ENCODE measurements at places on chromosomes 13 and 19.

GRCh38 chr19:53019684-53020083, 6.0 kb downstream of the ERVV-1 start:
- no peak for DNase-seq

GRCh38 chr19:3183721-3184641, 1.7 kb upstream of the NCLN start:
- DNase-seq = no peak

DNA sequence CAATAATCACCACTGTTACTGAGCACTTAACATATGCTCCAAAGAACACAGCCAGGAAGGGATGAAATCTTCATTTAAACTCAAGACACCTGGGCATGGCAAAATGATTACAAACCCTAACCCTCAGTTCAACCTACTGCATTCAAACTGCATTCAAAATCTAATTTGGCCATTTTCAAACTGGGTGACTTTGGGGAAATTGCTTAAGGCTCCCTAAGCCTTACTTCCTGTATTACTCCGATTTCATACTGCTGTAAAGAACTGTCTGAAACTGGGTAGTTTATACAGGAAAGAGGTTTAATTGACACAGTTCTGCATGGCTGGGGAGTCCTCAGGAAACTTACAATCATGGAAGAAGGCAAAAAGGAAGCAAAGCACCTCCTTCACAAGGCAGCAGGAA, 50.4 kb downstream of the CBY2 start:
- no peak for DNase-seq

- no peak for DNase-seq
These were observed 152.3 kb downstream of the DLEU7 start for GRCh38 chr13:50691176-50691680.

DNA sequence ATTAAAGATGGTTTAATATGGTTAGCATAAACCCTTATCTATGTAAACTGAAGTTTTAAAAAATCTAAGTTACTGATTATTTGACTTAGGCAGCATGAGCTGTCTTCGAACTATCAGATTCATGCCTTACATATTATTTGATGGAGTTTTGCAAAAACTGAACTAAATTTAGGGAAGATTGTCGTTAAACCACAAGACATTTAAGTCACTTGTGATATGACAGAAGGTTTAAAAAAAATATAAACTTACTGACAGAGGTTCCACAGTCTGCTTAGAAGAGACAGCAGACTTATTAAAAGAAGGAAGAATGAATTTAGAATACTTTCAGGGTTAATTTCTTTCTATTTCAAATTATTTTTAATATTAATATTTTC, 110.9 kb upstream of the FRY start:
- no peak for DNase-seq

GRCh38 chr13:76036176-76036575, 400.0 kb downstream of the LMO7 start:
- no peak for DNase-seq

DNA sequence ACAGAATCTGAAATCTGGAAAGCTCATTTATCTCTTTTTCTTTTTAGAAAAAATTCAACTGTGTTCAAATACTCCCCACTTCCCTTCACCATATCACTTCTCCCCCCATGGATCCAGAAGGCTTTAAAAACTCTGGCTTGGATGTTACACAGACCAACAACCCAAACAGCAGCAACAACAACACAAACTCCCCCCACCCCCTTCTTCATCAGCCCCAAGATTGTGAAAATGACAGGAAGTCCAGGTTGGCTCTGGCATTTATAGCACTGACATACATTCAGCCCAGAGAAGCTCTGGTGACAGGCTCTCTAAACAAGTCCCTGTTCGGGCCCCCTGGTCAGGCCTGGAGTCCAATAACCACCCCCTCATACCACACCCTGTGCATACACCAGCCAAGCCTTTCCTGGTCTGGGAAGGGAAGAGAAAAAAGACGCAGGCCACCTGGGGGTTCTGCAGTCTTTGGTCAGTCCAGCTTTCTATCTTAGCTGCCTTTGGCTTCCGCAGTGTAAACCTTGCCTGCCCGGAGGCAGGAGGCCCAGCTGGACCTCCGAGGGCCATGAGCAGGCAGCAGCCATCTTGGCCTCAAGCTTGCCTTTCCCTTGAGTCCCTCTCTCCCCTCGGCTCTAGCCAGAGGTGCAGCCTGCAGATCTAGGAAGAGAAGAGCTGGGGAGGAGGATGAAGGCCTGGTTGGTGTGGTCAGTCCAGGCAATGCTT, 6.8 kb downstream of the CDX2 start:
- DNase-seq = no peak

GRCh38 chr13:27194209-27194608, 22.6 kb upstream of the USP12 start:
- no peak for DNase-seq

DNA sequence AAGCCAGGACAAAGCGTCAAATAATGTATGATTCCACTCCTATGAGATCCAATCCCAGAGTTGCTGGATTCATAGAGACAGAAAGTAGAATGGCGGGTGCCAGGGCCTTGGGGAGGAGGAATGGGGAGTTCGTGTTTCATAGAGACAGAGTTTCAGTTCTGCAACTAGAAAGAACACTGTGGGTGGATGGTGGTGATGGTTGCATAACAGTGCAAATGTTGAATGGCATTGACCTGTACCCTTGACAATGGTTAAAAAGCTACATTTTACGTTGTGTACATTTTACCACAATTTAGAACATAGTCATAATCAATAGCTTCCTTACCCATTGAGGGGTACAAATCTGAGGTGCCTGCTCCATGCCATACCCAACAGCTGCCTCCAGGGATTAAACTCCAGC, 33.4 kb downstream of the MBD3L2B start:
- DNase-seq = no peak

DNA sequence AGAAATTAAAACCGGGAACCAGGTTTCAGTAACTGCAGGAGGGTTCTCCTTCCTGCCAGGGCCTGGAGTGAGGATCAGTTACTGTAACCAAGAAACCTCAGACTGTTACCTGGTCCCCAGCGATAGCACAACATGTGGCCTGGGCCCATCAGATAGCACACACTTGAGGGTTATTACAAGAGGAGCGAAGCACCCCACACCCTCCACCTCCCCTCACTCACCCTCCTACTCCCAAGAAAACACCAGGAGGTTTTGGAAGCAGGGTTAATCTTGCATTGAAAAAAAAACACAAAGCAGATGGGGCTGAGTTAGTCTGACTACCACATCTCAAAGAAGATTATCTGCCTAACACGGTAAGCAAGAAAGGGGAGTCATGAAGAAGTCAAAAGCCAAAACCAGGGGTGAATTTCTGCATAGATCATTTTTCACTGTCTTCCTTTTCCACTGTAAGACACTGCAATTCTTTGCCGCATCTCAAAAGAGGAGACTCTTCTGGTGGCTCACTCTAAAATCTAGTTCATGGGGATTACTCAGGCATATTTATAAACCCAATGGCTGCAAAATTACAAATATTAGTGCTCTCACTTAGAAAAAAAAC, 75.9 kb upstream of the DOCK9 start:
- DNase-seq = no peak

- no peak for DNase-seq
These were observed 7.3 kb downstream of the NKPD1 start for GRCh38 chr19:45153339-45154063.

DNA sequence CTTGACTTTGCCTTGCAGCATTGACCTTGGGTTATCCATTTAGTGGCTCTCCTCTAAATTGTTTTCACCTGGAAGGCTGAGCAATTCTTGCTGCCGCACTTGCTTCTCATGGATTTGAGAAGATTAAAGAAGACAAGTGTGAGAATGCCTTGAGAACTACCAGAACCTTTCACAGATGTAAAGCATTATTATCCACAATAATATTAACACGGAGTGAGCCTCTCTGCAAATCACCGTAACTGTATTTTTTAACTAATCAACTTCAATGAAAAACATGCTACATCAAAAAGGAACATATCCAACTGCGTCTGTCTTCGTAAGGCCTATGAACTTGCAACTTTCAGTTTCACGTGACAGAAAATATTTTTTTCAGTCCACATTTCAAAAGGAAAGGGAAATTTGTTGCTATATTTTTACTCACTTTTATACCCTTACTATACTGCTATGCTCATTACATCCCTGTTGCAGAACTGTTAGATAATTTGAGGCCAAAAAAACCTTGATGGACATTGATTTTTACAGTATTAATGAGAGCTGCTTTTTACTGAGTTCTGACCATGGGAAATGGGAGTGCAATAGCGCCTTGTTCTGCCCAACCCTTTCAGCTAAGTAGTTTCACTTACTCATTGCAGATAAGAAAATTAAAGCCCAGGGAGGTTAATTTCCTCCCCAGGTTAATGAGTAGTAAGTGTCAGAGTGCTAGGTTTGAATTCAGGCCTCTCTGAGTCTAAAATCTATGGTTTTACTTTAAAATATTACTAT, 93.8 kb upstream of the RAP2A start:
- DNase-seq = no peak

DNA sequence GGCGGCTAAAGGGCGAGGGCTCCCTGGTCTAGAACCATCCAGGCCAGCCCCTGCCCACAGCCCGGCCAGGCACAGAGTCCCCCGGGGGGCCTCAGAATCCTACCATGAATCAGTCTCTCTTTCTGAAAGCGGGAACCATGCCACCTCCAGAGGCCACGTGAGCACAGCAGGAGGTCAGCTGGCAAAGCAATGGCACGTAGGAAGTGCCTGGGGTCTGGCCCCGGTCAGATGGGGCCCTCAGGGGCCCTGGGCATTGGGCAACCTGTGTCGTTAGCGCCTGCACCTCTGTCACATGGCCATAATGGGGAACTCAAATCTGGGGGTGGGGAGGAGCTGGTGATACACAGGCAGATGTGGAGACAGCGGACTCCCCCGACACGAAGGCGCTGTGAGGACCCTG, 8.8 kb downstream of the MFSD12 start:
- DNase-seq = no peak

GRCh38 chr13:37526710-37527473, 71.7 kb downstream of the POSTN start:
- DNase-seq = no peak

DNA sequence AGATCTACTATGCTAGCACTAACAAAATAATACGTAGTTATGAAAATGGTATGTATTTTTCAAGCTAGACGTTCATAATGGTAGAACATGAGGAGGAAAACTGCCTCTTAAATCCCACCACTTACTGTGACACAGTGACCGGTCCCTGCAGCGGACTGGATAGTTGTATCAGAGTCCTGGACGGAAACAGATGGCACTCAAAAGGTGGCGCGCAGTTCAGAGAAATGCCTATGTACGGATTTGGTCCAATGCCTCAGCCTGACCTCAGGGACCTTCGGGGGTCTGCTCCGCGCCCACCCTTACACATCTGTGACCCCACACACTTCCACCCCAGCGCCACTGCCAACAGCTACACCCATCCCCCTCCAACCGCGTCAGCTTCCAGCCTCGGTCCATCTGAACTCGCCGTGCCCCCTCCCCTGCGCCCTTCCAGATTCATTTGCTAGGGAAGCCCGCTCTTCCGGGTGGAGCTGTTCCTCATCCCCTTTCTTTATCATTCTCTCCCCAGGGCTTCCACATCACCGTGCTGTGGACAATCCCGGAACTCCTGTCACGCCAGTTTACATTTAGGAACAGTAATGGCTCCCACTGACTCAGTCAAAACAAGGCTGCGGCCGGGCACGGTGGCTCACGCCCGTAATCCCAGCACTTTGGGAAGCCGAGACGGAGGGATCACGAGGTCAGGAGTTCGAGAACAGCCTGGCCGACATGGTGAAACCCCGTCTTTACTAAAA, 792 bp upstream of the LENG8 start:
- peak; percentile 56 for DNase-seq

DNA sequence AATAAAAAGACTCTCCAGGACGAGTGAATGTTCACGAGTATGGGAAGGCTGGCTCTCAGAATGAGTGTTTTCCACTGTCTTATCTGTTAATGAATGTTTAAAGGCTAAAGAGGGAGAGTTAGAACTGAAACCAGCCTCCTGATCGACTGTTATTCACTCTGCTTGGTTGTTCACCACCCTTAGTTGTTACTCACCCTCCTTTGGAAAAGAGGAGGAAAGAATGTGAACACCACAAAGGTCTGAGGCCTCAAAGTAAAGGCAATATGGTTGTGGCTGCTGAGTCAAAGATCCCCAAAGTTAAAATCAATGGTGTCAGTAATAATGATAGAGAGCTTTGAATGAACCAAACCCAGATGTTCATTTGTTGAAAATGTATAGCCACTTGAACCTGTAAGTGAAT, 1793.2 kb upstream of the PCDH20 start:
- DNase-seq = no peak

GRCh38 chr19:9903336-9903735, 33.0 kb downstream of the OLFM2 start:
- no peak for DNase-seq
